ENCODE measurements at places on chromosomes 11 and 22.

DNA sequence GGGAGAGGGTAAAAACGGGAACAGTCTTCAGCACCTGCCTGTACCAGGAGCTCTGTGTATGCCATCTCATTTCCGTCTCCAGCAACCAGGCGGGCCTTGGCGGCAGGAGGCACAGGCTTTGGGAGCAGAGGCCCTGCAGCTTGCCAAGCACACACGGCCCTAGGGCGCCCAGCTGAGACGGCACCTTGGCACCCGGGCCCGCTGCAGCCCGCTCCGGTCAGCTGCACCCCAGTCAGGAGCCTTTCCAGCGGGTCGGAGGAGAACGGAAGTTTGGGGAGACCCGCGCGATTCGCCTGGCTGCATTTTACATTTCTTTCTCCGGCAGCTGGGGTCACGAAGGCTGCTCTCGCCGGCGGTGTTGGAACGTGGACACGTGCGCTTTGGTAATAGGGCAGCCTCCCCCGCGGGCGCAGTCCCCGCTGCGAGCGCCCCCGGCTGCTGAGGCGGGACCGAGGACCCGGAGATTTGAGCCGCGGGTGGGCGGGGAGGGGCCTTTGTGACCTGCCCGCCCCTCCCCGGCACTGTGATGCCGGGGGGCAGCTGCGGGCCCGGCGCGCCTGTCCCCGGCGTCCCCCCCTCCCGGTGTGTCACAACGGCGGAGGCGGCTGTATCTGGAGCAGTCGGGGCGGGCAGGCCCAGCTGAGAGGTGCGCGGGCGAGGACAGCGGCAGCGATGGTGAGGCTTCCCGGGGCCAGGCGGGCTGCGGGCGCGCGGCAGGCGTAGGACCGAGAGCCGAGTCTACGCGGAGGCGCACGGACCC lies at the start of gene TUBA8:
TUBA8 (plus strand) TSS at position 616 of the 760 bp plus-strand sequence; CDS start at position 673, 57 bp downstream.
- peak; percentile 55 for DNase-seq

GRCh38 chr11:128284634-128285033 lies 302.7 kb downstream of the ETS1 start:
- DNase-seq, result no peak

DNA sequence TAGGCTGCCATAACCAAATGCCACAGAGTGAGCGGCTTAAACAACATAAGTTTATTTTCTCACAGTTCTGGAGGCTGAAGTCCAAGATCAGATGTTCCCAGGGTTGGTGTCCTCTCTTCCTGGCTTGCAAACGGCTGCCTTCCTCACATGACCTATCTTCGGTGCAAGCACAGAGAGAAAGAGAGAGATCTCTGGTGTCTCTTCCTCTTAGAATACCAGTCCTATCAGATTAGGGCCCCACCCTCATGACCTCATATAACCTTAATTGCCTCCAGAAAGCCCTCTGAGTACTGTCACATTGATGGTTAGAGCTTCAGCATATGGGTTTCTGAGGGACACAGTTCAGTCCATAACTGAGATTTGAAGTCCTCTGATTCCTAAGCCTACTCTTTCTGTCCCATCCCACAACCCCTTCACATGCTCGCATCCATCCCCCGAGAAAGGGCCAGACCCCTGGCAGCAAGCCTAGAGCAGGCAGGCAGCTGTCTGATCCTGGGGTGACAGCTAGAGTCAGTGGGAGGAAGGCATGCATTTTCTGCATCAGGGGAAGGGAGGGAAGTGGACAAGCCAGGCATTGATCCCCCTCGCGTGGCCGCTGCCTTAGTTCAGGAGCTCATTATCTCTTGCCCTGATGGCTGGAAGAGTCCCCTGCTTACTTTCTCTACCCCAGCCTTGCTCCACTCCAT lies 114.1 kb downstream of the FAR1 start:
- no peak for DNase-seq

DNA sequence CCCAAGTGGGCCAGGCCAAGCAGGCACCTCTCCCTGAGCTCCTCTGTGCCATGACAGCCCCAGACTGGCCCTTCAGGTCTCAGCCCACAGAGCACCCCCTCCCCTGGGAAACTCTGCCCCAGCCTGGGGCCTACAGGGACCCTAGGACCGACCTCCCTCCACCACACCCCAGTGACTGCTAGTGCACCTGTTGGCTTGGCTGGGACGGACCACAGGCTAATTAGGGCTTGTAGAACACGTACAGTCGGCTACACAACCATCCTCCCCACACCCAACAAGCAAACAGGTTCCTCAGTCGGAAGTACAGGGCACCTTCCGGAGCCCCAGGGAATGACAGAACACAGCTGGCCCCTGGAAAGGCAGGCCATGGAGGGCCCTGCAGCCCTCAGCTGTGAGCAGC lies 4.3 kb downstream of the SBF1 start:
- DNase-seq, result no peak

DNA sequence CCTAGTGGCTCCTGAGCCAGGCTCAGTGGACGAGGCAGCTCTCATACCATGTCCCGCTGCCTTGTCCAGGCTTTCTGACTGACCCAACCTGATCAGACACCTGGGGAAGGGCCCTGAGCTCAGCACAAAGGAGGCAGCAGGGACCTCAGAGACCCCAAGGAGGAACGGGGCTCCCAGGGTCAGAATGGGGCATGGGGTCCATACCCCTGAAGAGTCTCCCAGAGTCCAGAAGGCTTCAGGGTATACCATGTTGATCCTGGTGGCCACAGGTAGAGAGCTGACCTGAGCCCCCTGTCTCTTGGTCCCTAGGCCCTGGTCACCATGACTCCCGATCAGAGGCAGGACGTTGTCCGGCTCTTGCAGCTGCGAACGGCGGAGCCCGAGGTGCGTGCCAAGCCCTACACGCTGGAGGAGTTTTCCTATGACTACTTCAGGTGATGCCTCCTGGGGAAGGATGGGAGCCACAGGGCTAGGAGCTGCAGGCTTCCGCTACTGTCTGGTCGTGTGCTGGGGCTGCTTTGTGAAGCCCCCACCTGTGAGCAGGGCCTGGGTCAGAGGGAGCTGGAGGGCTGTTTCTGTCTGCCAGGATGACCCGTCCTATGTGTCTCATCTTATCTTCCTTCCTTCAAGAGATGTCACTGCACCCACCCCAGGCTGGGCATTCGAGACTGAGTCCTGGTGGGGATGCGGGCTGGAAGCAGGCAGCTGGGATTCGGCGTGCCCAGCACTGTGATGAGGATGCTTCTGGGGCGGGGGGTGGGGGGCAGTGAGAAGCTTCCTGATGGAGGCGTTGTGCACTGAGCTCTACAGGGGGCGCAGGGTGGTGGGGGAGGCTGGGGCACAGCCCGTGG lies 74.2 kb downstream of the MYO7A start:
- DNase-seq, result no peak

DNA sequence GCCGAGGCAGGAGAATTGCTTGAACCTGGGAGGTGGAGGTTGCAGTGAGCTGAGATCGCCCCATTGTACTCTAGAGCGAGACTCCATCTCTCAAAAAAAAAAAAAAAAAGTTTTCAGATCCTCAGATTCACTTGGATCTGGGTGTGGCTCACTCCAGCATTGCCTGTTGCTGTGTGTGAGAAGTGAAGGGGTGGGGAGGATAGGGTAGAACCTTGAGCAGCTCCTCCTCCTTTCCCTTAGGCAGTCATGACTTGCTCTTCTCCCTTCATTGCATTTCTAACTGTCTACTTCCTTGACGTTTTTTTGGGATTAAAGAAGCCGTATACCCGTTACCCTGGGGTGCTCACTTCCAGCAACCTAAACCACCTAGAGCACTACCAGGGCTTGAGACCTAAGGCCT lies 63.1 kb upstream of the YWHAH start:
- DNase-seq, result no peak

- DNase-seq, result no peak
Measured at GRCh38 chr22:42800451-42801251, 56.4 kb downstream of the ARFGAP3 start.

DNA sequence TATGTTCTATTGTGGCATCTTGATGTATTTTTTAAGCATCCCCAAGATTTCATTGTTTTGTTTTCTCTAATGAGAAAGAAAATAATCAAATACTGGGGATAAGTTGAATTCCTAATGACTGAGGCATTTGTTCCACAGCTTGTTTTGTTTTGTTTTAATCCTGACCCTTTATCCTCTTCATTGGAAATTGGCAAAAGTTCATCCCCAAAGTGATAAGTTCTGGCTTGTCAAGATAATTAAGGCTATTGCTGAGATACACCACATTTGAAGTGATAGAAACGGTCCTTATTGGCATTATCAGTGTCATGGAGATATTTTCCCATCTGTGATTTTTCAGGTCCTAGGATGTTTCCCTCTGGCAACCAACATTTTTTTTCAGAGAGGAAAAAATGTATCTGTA lies 65.0 kb downstream of the SLC36A4 start:
- no peak for DNase-seq

- no peak for DNase-seq
Measured at GRCh38 chr11:17593466-17594245, 46.6 kb downstream of the OTOG start.

DNA sequence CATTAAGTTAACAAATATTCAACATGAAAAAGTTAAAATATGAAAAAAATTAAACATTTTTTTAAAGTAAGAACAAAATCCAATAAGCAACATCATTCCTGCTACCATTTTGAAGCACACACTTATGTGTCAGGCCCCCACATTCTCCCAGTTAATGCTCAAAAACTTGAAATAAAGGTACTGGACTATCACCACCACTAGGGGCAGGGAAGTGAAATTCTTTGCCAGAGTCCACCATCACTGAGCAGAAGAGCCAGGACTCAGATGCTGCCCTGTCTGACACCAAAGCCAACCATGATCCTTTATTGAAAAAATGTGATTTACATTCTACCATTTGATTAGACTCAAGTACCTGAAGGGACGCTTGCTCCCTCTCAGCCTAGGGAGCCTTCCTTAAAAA lies 39.1 kb downstream of the PITPNB start:
- DNase-seq, result no peak

- no peak for DNase-seq
Measured at GRCh38 chr22:45155050-45155840, 8.5 kb upstream of the NUP50 start.

DNA sequence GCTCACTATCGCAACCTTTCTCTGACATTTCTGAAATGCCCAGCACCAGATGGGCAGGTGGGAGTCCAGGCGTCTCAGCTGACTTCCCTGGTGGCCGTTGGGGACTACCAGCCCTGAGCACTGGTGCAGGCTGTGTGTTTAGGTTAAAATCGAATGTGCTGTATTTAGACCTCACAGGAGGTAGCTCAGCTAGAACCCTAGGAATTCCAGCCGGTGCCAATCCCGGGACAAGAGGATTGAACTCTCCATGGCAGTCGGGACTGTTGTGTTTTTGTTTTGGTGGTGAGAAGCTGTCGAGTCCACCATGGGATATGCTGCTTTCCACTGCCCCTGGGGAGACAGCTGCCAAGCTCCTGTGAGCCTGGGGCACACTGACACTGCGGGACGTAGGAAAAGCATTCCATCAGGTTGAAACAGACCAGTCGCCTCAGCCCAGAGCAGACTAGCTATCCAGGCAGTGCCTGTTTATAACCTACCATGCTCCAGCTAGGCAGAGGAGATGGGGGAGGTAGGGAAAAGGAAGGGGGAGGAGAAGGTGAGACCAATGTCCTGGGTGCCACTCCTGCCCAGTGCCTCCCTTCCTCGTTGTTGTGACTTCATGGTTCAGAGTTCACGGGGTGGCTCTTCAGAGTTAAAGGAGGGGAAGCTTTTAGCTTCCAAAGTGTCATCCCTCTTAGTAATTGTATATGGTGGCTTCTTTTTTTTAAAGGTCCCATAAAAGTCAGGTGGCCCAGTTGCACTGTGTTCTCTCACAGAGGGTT lies 53.0 kb downstream of the MICAL2 start:
- no peak for DNase-seq

GRCh38 chr11:19852288-19852687 lies 139.7 kb downstream of the NAV2 start:
- DNase-seq, result no peak

GRCh38 chr11:24593332-24593731 lies 96.5 kb downstream of the LUZP2 start:
- no peak for DNase-seq

- no peak for DNase-seq
Measured at GRCh38 chr11:44761551-44761961, 34.8 kb downstream of the TSPAN18 start.

DNA sequence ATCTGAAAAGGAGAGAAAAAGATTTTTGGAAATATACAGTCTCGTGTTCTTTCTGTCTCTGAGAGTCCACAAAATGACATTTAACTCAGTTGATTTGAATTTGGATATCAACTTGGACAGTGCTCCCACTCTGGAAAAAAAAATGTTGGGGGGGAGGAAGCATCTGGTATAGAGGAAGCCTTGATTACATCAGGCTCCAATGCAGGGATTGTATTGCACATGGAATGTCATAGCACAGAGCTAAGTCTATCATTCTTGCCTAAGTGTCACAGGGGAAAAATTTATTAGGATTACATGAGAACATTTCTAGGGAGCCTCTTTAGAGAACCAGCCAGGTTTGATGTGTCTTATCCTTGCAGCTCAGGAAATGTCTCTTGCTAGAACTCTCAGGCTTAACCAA lies 23.0 kb downstream of the MS4A6A start:
- DNase-seq, result no peak

DNA sequence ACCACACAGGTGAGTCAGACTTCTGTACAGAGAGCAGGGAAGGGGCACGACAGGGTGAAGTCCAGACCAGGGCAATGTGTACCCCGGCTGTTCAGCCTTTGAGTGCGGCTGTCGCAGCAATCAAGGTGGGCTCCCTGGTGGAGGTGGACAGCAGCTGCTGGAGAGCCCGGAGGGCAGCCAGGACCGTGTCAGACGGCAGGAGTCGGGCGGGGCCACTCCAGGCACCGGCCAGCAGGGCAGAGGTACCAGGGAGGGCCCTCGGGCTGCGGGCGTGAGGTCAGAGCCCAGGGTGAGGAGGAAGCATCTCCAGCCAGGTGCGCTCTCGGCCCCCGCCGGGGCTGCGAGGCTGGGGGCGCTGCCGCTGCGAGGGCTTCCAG lies 802 bp upstream of the PIM3 start:
- DNase-seq, result no peak

DNA sequence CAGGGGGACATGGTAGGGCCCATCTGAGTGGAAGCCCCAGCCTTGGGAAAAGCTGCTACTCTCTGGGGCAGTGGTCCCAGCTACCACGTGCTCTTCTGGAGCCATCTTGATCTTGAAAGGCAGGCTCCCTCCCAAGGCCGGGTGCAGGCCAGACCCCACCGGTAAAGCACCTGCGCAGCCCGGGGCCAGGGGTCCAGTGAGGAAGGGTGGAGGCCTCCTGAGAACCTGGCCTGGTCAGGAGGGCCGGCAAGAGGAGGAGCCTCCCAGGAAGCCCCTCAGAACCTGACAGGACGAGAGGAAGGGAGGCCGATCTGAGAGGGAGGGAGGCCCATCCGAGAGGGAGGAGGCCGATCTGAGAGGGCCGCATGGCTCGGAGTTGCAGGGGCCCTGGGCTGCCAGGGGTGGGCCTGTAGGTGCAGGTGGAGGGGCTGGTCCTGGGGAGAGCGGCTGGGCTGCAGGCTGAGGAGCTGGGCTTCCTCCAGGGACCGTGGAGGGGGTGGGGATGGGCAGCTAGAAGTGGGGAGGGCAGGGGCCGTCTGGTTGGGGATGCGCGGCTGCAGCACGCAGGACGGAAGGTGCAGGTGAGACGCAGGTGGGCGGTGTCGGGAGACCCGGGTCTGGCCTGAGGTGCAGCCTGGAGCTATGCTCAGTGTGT lies 529 bp downstream of the GRAMD4 start:
- no peak for DNase-seq
